T-helper 2 cell treated with Interferon-gamma antibody and Interleukin-4, amounts not matched to agents 5 μg/mL and 100 μg/mL, for 36 hours (primary cell): ENCODE measurements at places on chromosomes 4 and X.
A peak's percentile ranks its signal among the peaks of the same experiment; 100 is the strongest.

DNA sequence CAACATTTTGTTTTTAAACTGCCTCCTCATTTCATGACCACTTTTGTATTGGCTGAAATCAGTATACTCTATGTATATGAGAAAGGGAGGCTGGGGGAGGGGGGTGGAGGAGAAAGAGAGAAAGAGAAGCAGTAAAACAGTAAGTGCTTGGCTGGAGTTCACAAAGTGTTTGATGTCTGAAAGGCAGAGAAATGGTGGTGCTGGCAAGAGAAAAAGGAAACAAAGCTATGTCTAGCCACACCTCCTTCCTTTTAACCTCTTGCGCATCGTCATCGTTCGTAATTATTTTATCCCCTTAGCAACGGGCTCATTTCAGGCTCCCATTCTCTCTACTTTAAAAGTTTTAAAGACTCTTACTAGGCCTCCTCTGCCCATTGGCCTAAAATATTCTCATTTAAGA is 25.6 kb downstream of the RPA4 start:
- no peak for DNase-seq

DNA sequence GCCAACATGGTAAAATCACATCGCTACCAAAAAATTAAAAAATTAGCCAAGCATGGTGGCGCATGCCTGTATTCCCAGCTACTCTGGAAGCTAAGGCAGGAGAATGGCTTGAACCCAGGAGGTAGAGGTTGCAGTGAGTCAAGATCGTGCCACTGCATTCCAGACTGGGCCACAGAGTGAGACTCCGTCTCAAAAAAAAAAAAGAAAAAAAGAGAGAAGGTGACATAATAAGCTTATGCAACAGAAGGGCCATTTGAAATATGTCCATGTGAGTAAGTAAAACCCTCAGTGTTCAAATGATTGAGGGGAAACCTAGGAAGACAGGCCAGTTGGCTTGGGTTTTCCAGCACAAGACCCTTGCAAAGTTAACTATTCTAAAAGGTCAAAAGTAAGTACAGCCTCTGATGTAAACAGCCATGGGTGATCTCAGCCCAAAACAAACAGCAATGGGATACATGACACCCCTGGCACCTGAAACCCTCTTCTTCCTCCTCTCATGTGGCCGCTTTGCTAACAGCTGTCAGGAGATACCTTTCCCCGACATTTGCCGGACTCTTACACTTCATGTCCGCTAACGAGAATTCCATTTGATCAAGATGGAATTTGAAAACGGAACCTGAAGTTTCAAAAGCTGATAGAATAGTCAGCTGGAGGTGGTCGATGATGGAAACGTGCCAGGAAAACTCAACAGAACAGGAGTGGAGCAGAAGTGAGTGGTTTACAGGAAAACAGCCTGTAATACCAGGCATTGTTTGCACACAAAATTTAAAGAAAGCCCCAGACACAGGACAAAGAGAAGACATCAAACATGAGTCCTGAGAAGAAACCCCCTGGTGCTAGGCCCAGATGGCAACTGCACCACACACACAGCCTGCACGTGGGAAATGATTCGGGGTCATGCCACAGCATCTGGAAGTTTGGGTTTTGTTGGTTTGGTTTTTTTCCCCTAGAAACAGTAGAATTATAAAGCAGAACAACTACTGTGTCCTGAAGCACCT is 93.0 kb upstream of the STS start:
- no peak for DNase-seq

DNA sequence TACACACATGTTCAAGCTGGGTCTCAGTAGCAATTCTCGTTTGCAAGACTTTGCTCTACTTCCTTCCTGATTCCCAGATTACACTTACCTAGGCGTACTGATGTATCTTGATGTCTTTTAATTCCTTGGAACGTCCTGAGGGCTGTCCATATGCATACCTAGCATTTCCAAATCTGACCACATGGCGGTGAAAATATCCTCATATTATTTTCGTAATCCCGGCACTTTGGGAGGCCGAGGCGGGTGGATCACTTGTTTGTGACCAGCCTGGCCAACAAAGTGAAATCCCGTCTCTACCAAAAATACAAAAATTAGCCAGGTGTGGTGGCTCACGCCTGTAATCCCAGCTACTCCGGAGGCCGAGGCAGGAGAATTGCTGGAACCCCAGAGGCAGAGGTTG is 1786.3 kb upstream of the TENM3 start:
- DNase-seq: no peak

DNA sequence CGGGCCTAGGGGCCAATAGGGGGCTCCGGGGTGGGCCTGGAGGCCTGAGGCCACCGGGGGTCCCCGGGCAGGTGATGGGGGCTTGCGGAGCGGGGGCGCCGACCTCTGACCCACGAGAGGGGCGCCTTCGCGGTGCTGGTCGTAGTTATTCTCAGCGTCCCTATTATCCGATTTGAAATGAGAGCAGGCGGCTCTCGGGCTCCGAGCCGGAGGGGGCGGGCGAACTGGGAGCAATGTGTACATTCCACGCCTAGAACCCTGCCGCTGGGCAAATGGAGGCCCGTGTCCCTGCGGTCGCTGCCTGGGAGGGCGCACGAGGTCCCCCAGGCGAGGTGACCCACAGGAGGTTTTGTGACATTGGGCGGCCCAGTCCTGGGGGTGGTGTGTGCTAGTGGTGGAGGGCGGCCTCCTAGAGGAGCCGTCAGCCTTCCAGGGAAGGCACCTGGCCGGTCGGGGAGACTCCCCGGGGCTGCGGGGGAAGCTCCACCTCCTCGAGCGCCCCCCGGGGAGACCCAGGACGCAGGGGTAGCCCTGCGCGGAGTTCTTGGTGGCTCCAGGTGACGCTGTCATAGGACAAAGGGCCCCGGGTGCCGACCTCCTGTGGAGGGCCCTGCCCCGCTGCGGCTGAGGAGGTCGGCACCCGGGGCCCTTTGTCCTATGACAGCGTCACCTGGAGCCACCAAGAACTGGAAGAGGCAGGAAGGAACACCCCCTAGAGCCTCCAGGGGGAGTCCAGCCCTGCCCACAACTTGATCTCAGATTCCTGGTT is 102.6 kb upstream of the PRKX start:
- peak; percentile 26 for DNase-seq

GRCh38 chrX:132636080-132636479 is 147.2 kb upstream of the MBNL3 start:
- DNase-seq: no peak
